Fibroblast of mammary gland (primary cell): ENCODE measurements at places on chromosomes 2 and 18.

DNA sequence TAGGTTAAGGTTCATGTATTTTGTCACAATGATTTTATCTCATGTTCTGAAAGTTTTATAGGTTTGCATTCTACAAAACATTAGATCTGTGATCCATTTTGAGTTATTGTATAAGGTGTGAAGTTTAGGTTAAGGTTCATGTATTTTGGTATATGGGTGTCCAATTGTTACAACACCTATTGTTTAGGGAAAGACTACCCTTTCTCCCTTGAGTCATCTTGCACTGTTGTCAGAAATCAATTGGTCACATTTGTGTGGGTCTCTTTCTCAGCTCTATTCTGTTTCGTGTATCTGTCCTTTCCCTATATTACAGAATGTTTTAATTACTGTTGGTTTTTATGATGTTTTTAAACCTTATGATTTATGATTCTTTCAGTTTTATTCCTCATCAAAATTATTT lies 192.3 kb downstream of the MCFD2 start:
- DNase-seq: no peak

DNA sequence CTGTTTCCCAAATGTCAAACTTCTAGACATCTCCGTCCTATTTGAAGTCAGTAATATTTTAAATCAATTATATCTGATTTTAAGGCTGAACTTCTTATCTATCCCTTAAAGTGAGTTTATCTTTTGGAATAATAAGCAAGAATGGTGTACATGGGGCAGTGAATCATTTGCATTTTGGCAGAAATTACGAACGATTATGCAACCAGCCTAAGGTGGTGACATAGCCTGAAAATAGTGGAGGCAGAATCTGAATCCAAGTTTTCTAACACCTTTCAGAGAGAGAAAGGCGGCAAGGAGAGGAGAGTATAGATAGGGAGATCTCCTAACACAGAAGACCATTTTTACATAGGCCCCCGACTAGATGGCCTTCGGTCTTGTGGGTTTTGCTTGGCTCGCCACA lies 10.7 kb downstream of the ZBTB14 start:
- peak; percentile 50 for DNase-seq

DNA sequence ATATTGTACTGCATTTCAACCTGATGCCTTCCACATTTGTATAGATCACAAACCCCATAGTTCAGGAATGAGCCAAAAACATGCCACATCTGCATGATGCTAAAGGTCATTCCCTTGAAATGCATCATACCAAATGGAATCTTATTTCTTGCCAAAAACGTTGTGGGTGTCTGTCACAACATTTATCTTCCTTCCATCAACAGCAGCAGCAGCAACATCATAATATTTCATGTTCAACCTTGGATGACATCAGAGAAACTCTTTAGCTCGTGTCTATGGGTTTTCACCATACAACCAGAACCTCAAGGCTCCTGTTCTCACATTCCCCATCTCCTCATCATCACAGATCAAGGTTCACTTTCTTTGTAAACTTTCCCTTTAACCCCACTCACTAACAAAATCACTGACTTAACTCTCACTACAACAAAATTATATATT lies 221.3 kb upstream of the CTAGE1 start:
- DNase-seq: peak; percentile 96

DNA sequence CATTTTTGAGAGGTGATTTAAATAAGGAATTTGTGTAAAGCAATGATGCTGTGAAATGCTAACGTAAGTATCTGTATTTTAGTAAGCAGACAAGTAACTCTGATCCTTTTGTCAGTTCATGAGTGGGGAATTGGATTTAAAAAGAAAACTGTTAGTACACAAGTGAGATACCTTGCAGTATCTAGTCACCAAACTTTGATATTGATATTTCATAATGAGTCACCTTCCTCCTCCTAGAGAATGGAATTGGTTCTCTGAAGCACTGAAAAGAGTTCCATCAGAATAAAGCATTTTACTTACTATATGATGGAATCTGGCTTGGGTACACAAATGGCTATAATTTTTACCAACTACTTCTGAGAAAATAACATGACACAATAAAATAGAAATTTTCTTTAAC lies 232.2 kb downstream of the ZNF804A start:
- no peak for DNase-seq

GRCh38 chr2:190707726-190708125 lies 58.8 kb downstream of the NAB1 start:
- DNase-seq: no peak

- DNase-seq: peak; percentile 27
These were observed 553 bp downstream of the TIGD1 start for GRCh38 chr2:232549655-232550353.

DNA sequence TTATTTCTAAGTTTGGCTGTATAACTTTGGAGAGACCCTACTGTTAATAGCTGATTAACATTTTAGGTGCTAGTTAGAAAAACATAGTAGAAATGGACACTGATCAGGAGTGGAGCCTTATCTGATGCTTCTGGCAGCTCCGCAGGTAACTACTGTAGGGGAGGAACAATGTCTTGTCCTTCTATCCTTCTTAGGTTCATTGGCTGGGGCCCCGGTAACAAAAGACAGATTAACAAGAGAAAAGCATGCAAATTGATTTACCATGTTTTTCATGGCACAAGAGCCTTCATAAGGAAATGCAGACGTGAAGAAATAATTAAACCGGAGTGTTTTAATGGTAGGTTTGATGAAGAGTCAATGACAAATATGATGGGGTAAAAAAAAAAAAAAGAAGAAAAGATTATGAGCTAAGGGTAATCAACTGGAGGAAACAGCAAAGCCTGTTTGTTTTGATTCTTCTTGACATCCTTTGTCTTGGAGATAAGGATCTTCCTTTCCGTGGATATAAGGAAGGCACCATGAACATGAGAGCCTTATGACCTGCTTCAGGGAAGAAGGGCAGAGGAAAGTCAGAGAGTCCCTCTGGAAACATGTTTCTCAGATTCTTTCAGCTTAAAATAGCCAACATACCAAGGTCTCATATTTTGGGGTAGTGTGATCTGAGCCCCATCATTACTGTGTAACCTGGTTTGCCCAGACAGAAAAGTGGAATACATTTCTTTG lies 62.4 kb upstream of the GCFC2 start:
- no peak for DNase-seq

DNA sequence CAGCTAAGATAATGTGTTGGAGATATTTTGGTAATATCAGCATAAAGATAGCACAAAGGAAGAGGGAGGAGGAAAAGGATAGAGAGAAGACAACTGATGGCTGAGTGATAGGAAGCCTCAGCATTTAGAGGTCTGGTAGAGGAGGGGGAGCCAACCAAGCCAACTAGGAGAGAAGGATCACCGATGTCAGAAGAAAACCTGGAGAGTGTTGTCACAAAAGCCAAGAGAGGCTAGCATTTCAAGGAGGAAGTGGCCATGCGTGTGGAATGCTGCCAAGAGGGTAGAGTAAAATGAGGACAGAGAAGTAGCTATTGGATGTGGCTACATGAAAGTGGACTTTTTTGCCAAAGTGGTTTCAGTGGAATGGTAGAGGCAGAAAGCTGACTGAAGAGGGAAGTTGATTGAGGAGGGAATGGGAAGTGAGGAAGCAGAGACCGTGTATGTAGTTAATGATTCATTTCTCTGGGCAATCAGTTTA lies 34.3 kb downstream of the LCLAT1 start:
- DNase-seq: no peak

DNA sequence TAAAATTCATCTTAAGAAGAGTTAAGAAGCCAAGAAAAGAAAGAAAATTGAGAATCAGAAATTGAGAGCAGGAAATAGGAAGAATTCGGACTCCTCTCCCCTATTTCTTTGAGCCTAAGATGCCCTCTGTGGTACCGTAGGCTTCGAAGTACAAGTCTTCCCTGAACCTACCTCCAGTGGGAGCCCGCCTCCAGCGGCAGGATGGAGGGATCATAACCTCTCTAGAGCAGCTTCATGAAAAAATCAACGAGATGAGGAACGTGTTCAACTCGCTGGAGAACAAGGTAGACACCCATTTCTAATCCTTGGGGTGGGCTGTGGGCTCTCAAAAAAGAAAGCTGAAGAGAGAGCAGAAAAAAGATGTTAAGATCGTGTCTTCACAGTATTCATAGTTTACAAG lies 36.3 kb downstream of the ARHGEF33 start:
- no peak for DNase-seq

- no peak for DNase-seq
These were observed 74.7 kb downstream of the SATB2 start for GRCh38 chr2:199383021-199383420.

GRCh38 chr2:1887915-1888314 lies 143.6 kb upstream of the PXDN start:
- no peak for DNase-seq

DNA sequence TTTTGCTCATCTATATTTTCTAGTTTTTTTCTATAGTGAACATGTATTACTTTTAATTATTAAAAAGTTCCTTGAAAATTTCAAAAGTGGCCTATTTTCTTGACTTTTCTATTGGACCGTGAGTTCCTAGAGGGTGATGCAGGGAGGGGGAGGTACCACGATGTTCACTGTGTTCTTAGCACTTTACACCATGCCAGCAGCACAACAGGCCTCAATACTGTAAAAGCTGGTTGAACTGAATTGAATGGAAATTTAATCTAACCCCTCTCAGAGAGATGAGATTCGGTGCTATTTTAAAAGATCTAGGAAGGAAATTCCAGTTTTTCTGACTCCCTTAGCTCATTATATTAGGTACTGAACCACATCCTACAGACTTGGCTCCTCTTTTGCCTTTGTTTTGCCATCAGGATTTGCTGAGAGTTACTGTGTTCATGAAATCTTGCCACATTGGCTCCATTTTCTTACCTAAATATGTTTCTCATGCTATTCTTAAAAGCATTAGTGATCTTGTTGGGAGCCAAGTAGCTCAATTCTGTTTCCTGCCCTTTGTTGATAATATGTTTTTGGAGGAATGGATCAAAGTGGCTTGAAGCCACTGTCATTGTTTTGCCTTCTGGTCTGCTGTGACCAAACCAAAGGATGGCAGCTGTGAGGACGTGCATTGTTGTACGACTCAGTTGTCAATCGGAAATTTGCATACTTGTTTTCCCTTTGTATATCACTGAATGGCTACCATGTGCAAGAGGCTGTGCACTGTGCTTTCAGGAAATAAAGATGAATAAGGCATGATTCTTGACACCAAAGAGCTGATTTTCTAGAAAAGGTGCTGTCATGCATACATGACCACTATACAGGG lies 25.3 kb downstream of the MYO1B start:
- no peak for DNase-seq

DNA sequence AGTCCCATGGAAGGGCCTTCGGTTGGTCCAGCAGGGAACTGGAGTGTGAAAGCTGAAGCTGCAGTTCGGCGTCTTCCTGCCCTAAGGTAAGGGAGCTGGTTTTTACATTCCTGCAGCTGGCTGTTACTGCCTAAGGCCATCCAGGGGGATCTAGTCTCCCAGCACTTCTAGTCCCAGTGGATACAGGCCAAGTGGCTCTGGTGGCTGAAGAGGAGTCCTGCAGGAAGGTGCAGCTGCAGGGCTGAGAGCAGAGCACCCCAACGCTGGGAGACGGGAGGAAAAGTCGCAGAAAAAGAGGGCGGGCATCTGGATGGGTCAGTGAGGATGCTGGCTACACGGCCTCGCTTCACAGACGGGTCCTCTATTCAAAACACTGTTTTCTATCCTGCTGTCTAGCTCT lies 225.0 kb upstream of the HS6ST1 start:
- no peak for DNase-seq

DNA sequence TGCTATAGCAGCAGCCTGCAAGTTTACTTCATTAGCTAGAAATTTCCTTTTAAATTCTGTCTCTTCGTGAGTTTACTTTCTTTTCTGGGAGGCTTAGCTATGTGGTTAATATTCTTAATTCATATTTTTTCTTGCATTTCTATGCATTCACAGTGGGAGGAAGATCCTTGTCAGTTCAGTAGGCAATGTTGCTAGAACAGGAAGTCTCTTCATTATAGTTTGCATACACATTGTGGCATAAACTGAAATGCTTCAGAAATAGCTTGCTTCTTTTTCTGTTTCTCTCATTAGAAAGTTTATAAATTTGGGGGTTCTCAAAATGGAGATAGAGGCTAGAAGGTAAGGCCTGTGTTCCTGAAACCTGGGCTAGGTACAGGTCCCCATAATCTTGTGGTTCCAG lies 8.1 kb upstream of the ARHGAP15 start:
- DNase-seq: no peak

DNA sequence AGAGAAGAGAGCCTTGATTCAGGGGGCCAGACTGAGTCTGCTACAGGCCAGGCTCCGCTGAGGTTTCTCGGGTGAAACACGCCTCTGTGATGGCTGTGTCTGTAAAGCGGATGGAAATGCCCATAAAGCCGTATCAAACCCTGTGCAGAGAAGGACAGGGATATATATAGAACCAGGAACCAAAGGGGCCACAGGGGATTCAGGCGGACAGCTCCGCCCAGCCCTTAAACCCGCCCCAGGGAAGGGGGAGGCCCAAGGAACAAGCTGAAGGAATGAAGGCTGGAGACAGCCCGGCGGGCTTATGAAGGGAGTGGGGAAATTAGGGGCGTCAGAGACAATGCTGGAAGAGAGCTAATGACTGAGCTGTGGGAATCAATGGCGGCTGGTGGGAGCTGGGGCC lies 42.1 kb downstream of the NHEJ1 start:
- no peak for DNase-seq

DNA sequence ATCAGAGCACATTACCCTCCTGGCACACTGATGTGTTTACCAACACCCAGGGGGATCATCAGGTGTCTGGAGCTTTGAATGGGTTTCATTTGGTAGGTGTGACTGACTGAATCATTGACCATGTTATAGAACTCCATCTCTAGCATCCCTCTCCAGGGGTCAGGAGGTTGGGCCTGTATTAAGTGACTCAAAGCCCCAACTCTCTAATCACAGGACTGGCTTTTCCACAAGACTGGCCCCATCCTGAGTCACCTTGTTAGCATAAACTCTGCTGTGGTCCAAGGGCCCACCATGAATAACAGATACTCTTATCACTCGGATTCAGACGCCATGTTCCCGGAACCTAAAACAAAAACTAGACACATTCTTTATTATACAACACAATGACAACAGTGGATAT lies 125.9 kb upstream of the NDUFV2 start:
- DNase-seq: peak; percentile 15

- DNase-seq: peak; percentile 96
These were observed at the start of gene EMILIN1 for GRCh38 chr2:27078267-27079194. Gene EMILIN1 (plus strand): TSS chr2:27078615. CDS start chr2:27079066, 451 bp downstream.

GRCh38 chr18:30954262-30954661 lies 88.3 kb downstream of the DSC3 start:
- DNase-seq: no peak

GRCh38 chr2:149799013-149799705 lies 211.6 kb upstream of the MMADHC start:
- DNase-seq: peak; percentile 58

- DNase-seq: no peak
These were observed 18.2 kb upstream of the C2orf66 start for GRCh38 chr2:196827356-196827755.

DNA sequence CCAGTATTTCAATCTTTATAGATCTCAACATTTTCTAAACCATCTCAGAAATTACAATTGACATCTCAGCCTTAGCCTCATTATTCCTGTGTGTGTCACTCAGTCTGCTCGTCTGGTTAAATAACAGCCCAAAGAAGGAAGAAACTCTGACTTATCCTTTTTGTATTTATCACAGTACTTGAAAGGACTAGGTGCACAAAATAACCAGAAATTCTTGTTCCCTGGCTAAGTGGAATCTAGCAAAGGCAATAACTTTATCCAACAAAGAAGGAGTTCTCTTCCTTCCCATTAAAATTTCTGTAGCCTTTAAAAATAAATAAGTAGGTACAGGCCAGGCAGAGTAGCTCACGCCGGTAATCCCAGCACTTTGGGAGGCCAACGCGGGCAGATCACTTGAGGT lies 139.9 kb upstream of the PID1 start:
- no peak for DNase-seq

- DNase-seq: no peak
These were observed 21.7 kb upstream of the RAB11FIP5 start for GRCh38 chr2:73134471-73134870.
